AG04449 (cell line): ENCODE measurements at places on chromosomes 3 and 15.

- no peak for DNase-seq
Observed at GRCh38 chr15:55241891-55242290, 45.1 kb upstream of the RSL24D1 start.

- DNase-seq: no peak
Observed at GRCh38 chr15:75861750-75862402, 18.6 kb downstream of the UBE2Q2 start.

DNA sequence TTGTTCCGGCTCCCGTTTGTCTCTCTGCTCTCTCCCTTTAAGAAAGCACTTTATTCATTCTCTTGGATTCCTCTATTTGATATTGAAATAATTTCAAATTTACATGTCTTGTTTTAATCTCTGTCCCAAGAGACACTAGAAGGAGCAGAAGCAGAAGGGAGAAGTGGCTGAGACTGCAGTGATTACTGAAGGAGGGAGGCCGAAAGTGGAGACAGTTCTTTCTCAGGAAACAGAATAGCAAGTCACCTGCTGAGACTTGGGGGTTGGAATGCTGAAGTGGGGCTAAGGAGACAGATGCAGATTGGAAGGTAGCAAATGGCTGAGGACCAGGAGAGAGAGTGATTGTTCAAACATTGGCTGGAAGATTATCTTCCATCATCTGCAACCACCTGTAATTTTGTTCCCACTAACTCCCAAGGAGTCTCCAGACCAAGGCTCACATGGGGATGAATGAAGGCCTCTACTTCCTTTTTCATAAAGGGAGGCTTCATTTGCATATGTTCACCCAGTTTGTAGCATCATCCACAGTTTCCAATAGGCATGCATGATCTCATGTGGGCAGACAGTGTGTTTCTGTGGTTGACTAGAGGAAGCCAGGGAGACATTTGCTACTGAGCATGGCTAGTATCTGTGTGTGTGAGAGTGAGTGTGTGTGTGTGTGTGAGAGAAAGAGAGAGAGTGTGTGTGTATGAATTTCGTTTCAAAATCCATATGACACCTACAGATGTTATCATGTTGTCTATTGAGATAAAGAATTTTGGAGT is 24.0 kb downstream of the LTF start:
- no peak for DNase-seq

DNA sequence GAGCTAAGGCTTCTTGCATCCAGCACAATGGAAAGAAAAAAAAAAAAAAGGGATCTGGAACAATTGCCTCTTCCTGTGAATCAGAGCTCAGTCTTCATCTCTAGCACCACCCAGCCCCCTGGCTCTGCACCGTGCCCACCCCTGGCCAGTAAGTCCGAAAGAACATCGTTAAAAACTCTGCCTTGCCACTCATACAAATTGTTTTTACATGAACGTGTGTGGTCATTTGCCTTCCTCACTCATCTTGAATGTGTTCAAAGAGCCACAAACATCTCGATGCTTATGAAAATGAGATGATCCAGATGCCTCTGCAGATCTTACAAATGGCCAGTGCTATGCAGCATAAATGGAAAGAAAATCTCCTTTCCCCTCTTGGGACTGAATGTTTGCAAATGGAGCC is 400.0 kb upstream of the PPP2R3A start:
- DNase-seq: no peak

- no peak for DNase-seq
Observed at GRCh38 chr15:52656412-52656811, 22.8 kb downstream of the ATOSA start.

- no peak for DNase-seq
Observed at GRCh38 chr3:197431346-197431910, 124.3 kb downstream of the BDH1 start.

GRCh38 chr15:43118286-43118685 is 12.4 kb upstream of the UBR1 start:
- no peak for DNase-seq
